Suppressor macrophage treated with lipopolysaccharide for 4 hours (primary cell): ENCODE measurements at places on chromosomes 3 and 15.
A peak's percentile ranks its signal among the peaks of the same experiment; 100 is the strongest.

GRCh38 chr3:163821841-163822240 is 1256.5 kb downstream of the SI start:
- no peak for DNase-seq

GRCh38 chr3:157225001-157225400 is 65.1 kb upstream of the CCNL1 start:
- DNase-seq, result peak; percentile 68

DNA sequence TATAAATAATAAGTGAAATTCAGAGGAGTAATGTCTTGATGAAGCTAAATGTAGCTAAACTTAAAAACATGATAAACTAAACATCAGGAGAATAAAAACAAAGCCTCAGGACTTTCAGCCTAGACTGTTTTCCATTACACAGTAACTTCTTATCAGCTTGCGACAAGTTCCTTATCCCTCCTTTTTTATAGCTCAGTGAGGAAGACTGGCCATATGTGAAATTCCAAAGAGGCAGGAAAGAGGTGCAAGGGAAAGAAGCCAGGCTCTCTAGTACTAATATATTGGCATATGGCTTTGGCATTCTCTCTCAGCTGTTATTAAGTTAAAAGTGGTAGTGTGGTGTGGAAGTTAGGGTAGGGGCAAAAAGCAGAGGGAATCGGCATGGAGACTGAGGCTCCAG is 4.4 kb downstream of the COX17 start:
- no peak for DNase-seq

DNA sequence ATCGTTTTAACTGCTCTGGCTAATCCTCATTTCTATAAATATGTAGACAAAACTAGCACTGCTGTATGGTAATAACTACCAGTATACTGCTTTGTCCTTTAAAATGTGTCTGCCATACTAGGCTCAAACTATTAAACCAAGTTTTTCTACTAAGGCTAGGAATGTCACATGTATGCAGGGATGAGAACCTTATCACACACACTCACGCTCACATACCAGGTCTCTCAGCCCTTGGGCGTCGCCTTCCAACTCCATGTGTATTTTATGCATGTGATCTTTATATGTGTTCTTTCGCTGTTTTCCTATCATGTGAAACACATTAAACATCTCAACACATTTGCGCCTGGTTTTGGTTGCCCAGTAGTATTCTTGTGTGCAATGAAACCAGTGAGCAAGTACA is 32.6 kb downstream of the ATP2C1 start:
- no peak for DNase-seq

GRCh38 chr3:150602426-150603152 is 532 bp upstream of the SELENOT start:
- no peak for DNase-seq

DNA sequence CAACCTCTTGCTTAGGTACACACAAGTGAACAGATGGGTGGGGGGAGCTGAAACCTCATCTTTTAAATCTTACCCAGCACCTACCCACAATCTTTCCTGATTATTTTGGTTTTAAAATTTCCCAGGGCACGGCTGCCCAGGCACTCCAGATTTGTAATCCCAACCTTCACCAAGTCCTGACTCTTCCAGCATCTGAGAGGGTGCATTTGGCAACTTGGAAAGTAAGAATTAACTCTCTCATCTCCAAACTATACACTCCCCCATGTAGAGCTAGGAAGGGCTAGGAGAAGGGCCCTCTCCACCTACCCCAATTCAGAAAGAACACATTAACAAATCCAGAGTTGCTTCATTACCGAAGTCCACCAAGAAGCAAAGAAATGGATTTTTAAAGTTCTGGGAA is 41.7 kb upstream of the PRICKLE2 start:
- DNase-seq, result no peak

GRCh38 chr3:37853691-37854413 is 7.8 kb upstream of the CTDSPL start:
- no peak for DNase-seq

GRCh38 chr3:189446959-189447560 is 184.1 kb upstream of the TP63 start:
- DNase-seq, result no peak

GRCh38 chr3:190309414-190309813 is 12.8 kb downstream of the CLDN1 start:
- DNase-seq, result no peak

GRCh38 chr3:117921411-117921810 is 1113.2 kb downstream of the IGSF11 start:
- no peak for DNase-seq

DNA sequence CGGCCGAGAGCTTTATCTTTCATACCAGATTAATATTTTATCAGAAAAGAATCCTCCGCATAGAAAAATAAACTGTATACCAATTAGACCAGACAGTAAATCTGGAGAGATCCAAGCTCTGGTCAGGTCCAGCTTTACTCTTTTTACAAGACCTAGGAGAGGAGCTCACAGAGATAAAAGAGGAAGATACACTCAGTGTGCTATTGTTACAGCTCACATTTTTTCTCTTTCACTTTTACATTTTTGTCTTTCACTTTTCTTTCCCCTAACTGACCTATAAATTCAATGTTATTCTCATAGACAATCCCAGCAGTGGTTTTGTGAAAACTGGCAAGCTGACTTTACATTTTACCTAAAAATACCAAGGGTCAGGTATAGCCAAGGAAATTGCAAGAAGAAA is 55.8 kb downstream of the GUCA1C start:
- DNase-seq, result peak; percentile 24

GRCh38 chr3:195040094-195040493 is 230.9 kb downstream of the XXYLT1 start:
- peak; percentile 88 for DNase-seq

GRCh38 chr15:82750831-82751180 is 41.1 kb upstream of the AP3B2 start:
- peak; percentile 2 for DNase-seq

DNA sequence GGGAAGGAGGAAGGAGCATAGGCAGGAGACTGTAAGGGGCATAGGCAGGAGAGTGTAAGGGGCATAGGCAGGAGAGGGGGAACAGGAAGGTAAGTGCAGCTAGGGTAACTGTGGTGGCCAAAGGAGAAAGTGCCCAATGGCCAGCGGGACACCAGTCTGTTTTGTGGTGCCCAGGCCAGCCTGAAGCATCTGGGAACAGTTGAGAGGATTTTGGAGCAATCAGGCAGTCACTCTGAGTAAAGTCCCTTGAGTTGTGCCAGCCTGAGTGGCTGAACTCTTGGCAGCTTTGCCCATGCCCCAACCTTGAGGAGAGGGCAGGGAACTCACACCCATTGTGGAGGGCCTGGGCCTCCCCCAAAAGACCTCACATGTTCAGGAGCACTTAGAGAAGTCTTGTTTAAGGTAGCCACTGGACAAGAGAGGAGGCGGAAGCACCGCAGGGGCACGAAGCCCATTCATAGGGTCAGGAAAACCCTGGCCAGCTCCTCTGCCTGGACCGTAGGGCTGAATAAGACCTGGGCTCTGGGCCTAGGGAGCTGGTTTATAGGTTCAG is 3.5 kb upstream of the TGM5 start:
- no peak for DNase-seq

DNA sequence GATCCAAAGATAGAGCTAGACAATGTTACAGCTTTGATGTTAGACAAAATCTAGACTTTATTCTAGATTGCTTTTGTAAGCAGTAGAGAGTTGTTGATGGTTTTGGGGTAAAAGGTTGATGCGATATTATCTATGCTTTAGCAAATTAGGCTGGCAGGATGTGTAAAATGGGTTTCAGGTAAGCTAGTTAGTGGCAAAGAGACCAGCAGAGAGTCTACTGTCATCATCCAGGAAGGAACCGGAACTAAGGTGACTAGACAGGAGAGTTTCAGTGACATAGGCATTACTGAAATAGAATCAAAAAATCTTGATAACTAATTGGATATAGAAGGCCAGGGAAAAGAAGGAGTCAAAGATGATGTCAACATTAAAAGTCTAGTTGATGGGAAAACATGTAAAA is 11.1 kb downstream of the OR5K2 start:
- DNase-seq, result no peak

- DNase-seq, result peak; percentile 29
Measured at GRCh38 chr15:50241684-50242450, 23.7 kb downstream of the HDC start.

GRCh38 chr15:61099020-61099810 is 129.9 kb downstream of the RORA start:
- DNase-seq, result no peak

GRCh38 chr3:70914862-70915261 is 602.4 kb upstream of the MDFIC2 start:
- DNase-seq, result no peak

DNA sequence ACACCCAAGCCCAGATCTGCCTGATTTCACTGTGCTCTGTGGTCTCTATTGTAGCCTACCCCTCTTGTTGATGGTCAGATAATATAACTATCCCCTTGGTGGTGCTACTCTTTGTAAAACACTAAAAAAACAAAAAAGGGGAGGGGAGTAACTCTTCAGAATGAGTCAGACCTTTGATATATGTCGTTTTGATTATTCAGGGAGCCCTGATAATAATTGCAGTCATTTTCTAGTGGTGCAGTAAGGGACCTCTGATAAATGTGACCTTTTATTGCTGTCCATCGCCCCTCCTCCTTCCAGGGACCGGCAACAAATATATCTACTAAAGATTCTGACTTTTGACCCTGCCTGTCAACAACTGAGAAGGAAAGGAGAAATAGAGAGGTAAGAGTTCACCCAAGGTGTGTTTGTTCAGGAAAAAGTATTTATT is 45.1 kb upstream of the MAGI1 start:
- DNase-seq, result no peak

GRCh38 chr15:42921342-42921731 is 759 bp upstream of the TTBK2 start:
- peak; percentile 19 for DNase-seq

DNA sequence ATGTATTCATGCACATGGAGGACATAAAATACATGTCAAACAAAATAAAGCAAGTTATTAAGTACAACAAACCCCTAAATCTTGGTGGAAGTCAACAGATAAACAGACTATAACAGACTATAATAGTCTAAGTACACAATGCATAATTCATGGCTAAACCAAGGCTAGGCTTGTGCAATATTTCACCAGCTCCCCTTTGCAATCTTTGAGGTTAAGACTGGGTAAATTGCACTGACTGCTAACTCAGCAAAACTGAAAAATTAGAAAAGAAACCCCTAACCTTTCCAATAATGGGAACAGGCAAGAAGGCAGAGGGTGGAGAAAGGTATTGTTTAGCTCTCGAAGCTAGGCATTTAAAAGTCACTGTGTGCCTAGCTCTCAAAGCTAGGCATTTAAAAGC is 304.9 kb upstream of the WNT5A start:
- DNase-seq, result no peak

GRCh38 chr3:186107215-186108105 is 1.4 kb downstream of the ETV5 start:
- peak; percentile 58 for DNase-seq

GRCh38 chr3:38843898-38844297 is 27.9 kb upstream of the SCN10A start:
- DNase-seq, result peak; percentile 23

GRCh38 chr3:172040981-172041963 is 1.9 kb downstream of the FNDC3B start:
- peak; percentile 43 for DNase-seq

GRCh38 chr3:113659101-113659541 is 37.3 kb downstream of the USF3 start:
- no peak for DNase-seq

DNA sequence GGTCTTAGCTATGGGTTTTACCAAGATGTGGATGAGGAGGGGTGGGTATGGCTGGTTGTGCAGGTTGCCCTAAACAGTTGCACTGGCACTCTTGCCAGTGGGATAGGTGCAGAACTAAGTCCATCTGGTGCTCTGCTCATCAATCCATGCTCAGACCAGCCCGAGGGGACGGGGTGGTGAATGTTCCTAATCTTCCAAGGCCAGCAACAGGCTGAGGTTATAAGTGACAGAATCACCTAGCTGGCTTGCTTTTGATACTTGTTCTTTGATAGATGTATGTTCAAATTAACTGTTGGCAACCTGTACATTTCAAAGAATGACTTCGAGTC is 53.5 kb upstream of the CCR2 start:
- no peak for DNase-seq

DNA sequence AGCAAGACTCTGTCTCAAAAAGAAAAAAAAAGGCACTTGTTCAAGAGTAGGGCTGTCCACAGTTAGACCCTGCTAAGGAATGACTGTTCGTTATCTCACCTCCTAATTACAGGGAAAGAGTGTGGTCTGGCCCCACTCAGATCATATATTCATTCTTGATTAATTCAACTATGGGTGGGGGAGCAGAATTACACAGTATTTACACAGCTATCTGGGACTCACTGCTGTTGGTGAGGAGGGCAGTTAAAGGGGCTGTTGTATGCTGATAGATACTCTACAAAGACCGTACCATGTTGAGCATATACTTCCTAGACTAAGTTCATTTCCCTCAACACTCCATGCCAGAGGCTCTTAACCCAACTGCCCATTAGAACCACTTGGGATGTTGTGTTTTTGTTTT is 3.8 kb upstream of the ZNF620 start:
- DNase-seq, result no peak

- DNase-seq, result no peak
Measured at GRCh38 chr15:30072630-30073029, 10.1 kb upstream of the GOLGA8J start.

DNA sequence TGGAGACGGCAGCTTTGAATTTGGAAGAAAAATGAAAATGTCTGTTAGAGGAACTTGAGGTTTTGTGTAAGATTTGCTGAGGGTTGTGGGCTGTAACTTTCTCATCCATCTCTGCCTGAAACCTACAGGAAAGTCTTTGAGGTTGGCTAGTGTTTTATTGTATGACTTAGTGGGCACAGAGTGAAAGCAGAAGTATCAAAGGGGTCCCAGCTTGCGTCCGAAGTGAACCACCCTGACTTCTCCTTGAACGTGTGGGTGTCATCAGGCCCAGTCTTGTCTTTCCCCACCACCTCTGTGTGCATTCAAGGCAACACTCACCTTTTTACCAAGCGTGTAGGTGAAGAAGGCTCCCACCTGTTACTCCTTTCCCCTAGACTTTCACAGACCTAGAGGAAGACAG is 682.1 kb upstream of the CFAP20DC start:
- DNase-seq, result no peak

DNA sequence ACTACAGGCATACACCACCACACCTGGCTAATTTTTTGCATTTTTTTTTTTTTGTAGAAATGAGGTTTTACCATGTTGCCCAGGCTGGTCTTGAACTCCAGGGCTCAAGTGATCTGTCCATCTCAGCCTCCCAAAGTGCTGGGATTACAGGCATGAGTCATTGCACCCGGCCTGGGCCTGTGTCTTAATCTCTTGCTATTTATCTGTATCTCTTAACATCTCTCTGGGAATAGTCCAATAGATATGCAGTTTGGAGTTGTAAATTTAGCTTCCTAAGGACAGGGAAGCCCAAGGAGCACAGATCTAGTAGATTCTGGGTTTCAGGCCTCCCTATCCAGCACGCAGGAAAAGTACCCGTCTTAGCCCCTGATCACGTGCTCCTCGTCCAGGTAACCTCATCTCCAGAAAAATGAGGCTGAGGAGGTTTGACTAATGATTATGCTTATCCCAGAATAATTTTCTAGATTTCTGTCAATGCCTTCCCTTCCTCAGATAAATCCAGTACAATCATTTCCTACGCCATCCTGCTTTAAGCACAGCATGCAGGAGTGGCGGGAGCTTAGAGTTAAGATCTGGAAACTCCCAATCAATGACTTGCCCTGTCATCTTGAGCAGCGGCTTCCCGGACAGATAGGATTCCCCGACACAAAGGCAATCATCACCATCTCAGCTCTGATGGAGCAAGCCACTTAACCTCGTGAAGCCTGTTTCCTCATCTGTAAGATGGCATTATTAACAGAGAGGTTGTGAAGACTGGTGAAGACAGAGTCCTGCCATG is 12.3 kb upstream of the CTDSPL start:
- DNase-seq, result no peak
